ENCODE measurements at places on chromosomes 1 and 21.

GRCh38 chr1:44154049-44154448 lies 12.6 kb upstream of the KLF18 start:
- DNase-seq: no peak

GRCh38 chr21:42343963-42344510 lies 6.8 kb downstream of the TFF2 start:
- no peak for DNase-seq

DNA sequence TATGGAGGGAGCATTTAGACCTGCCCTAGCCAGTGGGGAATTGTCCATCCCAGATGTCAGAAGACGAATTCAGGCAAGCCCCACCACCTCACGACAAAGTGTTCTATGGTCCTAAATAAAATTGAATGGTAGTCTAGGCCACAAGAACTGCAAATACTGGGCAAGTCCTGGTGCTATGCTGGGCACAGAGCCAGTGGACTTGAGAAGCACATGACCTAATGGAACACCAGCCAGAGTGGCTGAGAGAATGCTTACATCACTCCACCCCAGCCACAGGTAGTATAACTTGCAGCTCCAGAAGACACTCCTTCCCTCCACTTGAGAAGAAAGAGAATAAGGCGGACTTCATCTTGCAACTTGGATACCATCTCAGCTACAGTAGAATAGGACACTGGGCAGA lies 567.3 kb upstream of the CXADR start:
- DNase-seq: no peak

DNA sequence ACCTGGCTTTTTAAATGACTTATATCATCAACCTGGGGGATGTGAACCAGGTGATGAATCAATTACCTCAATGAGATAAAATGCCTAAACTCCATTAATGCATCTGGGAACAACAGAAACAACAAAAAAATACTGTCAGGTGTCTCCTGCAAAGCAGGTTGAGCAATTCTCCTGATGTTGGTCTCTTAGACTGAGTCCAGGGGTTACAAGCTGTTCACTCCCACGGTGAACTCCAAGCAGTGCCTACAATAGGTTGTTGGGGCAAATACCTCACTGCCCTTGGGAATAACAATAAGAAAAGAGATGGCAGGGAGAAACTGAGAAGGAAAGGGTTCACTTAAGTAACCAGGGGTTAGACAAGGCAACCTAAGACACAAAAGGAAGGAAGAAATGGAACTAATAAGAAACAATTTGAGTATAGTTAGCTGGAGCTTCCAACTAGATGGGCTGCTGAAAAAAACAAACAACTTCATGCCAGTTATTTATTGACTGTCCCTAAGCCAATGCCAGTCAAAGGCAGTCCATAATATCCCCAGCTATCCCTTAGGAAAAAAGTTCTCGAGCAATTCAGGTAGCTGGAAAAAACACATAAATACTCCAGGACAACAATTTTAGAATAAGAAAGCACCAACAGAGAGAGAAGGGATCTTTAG lies 97.6 kb upstream of the MAGI3 start:
- DNase-seq: no peak

DNA sequence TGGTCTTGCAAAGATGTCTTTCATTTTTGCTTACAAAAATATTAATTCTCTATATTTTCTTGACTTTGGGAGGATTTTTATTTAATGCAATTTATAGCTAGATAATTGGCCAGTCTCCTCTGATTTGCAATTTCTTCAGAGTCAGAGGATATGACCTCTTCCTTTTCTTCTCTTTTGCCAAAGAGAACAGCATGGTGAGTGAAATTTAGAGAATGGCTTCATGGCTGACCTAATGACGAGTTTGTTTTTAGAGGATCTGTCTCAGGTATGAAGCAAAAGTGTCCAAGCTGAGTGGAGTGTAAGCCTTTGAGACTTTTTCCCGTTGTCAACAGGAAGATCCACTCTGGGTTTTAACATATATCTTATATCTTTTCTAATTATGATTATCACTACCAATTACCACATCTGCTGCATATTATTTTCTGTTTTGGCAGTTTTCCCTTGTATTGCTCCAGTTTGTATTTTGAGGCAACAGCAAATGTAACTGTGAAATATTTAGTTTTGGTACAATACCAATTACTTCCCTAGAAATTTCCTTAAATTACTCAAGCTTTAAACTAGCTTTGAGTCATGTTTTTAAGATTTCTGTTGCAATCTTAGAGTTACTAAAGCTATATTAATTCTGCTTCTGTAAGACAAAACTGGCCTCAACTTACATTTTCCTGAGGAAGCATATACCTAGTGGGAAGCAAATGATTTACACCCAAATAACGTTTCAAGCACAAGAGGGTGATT lies 332.8 kb upstream of the ZRANB2 start:
- DNase-seq: no peak

GRCh38 chr1:6108937-6109614 lies 63.4 kb downstream of the KCNAB2 start:
- DNase-seq: peak; percentile 65

GRCh38 chr1:6727535-6727934 lies 25.9 kb upstream of the DNAJC11 start:
- no peak for DNase-seq

- DNase-seq: no peak
These were observed 73.8 kb upstream of the VAV3 start for GRCh38 chr1:108038653-108039236.

DNA sequence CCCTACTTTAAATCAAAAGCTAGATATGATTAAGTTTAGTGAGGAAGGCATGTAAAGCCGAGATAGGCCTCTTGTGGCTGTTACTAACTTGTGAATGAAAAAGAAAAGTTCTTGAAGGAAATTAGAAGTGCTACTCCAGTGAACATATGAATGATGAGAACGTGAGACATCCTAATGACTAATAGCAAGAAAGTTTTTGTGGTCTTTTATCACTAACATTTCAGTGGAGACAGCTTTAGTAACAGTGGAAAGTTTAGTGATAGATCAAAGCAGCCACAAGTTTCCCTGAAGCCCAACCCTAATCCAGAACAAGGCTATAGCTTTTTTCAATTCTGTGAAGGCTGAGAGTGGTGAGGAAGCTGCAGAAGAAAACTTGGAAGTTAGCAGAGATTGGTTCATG lies 73.6 kb upstream of the LRRC8B start:
- DNase-seq: no peak

- no peak for DNase-seq
These were observed 47.7 kb upstream of the PPM1J start for GRCh38 chr1:112762541-112763500.

DNA sequence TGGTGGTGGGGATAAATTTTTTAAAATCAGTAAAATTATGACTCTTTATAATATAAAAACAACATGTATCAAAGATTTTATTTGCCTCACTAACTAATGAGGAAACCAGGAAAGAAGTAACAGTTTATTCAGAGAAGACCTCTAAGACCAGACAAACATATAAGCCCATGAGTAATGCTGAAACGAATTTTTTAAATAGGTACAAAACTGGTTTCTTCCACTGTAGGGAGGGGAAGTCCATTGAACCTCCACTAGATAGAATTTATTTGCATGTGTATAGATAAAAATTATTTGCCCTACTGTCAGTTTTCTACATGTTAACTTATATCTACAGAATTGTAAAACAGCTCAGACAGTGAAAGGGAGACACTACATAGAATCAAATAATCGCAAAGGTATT lies 86.8 kb downstream of the ZC3H11B start:
- DNase-seq: no peak

DNA sequence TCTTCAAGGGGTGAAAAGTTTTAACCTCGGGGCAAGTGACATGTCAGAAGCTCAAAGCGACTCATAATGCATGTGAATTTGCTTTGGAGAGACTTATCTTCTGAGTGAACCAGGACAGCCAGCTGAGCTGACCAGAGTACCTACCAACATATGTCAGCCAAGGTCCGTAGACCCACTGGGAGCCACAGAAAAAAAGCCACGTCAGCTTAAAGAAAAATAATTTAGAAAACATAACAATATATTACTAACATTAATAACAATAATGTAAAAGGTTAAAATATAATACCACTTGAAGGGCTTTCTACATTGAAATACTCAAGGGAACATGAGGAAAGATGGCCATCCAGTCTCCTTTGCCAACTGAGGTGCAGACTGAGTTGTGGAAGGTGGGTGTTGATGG lies 6.9 kb downstream of the PEX19 start:
- no peak for DNase-seq

GRCh38 chr1:215704089-215704860 lies 137.2 kb downstream of the KCTD3 start:
- no peak for DNase-seq

- DNase-seq: no peak
These were observed 15.6 kb upstream of the BOLA1 start for GRCh38 chr1:149883598-149884247.

- DNase-seq: no peak
These were observed 956 bp downstream of the CPLANE2 start for GRCh38 chr1:16235944-16236510.

GRCh38 chr1:64829411-64830029 lies 84.6 kb downstream of the RAVER2 start:
- no peak for DNase-seq

DNA sequence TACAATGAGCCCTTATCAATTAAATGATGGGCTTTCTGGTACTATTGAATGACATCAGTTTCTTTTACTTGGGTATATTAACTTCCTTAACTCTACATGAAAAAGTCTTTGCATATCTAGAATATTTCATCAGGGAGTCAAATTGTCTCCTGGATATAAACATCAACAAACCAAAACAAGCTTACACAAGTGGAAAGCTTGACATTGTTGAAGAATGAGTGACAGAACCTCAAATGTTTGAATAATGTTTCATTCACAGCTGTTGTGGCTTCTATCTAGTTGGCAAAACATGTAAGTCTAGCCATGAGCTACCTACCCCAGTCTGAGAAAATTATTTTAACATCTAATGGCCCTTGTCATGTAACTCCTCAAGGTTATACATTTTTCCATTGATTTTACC lies 604.8 kb upstream of the ADAMTS5 start:
- DNase-seq: no peak

- DNase-seq: no peak
These were observed 154.1 kb downstream of the CLIC6 start for GRCh38 chr21:34822942-34823341.

- DNase-seq: no peak
These were observed 270.6 kb upstream of the VAMP3 start for GRCh38 chr1:7500381-7501083.

DNA sequence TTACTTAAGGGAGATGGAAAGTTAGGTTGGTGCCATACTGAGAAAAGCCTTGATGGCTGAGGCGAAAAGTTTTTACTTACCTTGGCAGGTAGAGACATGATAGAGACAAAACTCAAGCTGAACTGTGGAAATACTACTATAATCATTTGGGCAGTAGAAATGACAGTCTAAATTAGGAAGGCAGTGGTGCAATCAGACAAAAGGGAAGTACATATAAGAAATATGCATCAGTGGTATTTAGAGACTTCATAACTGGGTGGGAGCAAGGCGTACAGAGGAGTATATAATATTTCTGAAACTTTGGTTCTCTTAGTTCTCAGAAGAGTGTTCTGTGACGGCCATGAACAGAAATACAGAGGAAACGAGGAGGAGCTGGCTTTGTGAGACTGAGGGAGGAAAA lies 2.4 kb upstream of the CEP350 start:
- DNase-seq: no peak

GRCh38 chr1:147504801-147505311 lies 36.4 kb upstream of the BCL9 start:
- no peak for DNase-seq

DNA sequence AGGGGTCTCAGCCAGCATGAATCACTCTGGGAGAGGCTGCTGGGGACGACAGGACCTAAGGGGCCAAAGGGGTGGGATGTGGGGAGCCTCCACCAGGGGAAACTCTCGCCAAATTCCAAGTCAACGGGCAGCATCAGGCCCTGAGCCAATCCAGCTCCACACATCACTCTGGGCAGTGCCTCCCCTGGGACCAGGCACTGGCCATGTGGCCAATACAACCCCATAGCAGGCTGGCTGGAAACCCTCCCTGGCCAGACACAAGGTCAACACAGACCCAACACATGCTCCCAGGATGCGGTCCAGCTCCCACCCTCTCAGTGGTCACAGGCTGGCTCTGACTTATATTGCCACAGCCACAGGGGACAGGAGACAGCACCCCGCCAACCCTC lies 60.0 kb downstream of the MEGF6 start:
- DNase-seq: no peak

DNA sequence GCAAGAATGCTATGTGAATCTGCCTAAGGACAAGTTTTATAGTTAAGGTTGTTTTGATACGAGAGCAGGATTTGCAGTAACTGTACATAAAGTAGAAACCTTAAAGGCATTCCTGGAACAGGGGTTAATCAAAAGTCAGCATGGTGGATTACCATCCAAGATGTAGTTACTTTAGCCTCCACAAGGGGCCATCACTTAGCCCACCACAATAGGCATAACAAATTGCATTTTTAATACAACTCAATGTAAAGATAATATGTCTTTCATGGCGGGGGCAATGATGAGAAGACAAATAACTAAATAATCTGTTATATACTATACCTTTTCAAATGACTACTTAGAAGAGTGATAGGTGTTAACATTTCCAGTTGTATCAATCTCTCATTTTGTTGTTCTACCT lies 611.2 kb upstream of the ADGRL4 start:
- no peak for DNase-seq

DNA sequence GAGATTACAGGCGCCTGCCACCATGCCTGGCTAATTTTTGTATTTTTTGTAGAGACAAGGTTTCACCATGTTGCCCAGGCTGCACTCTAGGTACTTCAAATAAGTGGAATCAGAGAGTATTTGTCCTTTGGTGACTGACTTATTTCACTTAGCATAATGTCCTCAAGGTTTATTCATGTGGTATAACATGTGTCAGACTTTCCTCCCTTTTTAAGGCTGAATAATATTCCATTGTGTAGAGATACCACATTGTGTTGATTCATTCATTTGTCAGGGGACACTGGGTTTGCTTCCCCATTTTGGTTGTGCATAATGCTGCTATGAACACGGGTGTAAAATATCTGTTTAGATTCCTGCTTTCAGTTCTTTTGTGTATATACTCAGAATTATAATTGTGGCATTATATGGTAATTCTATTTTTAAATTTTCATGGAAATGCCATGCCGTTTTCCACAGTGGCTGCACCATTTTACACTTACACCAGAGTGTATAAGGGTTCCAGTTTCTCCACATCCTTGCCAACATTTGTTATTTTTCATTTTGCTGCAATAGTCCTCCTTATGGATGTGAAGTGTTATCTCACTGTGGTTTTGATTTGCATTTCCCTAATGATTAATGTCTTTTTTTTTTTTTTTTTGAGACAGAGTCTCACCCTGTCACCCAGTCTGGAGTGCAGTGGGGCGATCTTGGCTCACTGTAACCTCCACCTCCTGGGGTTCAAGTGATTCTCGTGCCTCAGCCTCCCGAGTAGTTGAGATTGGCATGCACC lies 35.1 kb downstream of the IL6R start:
- no peak for DNase-seq

GRCh38 chr1:21955058-21955457 lies 17.9 kb upstream of the HSPG2 start:
- peak; percentile 89 for DNase-seq

- no peak for DNase-seq
These were observed 99.6 kb downstream of the GABPA start for GRCh38 chr21:25834381-25834780.

GRCh38 chr1:27306892-27307761 lies 14.8 kb upstream of the TMEM222 start:
- no peak for DNase-seq
